ENCODE measurements at places on chromosomes 7 and 10. TPM values are rescaled to one million over a fixed set of nuclear protein-coding genes. Genes with fewer than 3 reads are reported as not detected.

The LRRC17 gene
- 1.1 TPM for total RNA-seq

DNA sequence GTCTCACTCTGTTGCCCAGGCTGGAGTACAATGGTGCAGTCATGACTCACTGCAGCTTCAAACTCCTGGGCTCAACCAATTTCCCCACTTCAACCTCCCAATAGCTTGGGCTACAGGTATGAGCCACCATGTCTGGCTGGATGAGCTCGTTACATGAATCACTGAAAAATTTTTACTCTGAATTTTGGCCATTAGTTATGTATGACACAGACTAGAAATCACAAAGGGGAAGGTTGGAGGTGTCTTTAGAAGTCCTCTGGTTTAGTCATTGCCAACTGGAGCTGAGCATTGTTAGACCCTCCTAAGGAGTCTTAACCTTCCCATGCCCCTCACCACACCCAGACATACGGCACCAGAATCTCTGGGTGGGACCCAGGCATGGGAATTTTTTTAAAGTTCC is 34.7 kb downstream of the SVIL start:
- no peak for DNase-seq

DNA sequence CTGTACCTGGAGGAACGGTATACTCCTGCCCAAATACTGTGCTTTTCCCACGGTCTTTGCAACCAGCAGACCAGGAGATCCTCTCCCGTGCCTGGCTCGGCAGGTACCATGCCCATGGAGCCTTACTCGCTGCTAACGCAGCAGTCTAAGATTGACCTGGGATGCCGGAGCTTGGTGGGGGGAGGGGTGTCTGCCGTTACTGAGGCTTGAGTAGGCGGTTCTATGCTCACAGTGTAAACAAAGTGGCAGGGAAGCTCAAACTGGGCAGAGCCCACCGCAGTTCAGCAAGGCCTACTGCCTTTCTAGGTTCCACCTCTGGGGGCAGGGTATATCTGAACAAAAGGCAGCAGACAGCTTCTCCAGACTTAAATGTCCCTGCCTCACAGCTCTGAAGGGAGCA is 22.7 kb downstream of the VPS41 start:
- DNase-seq = no peak

DNA sequence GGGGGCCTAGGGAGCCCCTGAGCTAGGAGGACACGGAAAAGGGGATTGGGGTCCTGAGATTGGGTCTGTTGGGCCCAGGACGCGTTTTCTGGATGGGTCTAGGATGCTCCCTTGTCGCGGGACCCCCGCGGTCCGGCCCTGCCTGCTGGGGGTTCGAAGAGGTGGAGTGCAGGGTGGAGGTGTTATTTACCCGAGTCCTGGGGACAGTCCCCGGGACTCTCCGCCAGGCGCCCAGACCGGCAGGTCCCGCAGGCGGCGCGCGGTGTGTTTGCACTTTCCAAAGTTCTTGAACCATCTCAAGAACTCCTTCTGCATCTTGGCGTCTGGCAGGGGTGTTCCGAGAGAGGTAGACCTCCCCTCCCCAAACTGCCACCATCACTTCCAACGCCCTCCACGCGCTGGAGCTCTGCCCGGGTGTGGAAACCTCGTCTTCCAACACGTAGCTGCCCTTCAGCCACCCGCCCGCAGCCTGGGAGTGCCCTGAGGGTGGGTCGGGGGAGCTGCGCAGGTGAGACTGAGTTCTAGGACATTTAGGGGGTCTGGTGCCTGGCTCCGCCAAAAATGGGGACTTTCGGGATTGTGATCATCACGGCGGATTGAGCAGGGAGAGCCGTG is 569 bp downstream of the CAV1 start:
- peak; percentile 59 for DNase-seq

DNA sequence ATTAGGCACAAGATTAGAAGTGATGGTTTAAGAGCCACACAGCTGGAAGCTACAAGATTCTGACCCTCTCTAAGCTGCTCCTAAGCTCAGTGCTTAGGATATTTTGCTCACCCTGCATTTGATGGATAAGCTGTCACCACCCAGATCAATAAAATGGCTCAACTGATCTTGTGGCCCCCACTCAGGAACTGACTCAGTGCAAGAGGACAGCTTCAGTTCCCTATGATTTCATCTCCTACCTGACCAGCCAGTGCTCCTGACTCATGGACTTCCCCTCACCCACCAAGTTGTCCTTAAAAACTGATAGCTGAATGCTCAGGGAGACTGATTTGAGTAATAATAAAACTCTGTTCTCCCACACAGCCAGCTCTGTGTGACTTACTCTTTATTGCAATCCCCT is 833.8 kb downstream of the GRID1 start:
- no peak for DNase-seq

GRCh38 chr10:117483056-117483590 is 59.4 kb upstream of the EMX2 start:
- DNase-seq = no peak
